Renal cortical epithelial cell (primary cell): ENCODE measurements at places on chromosomes 3 and 15. TPM values are rescaled to one million over a fixed set of nuclear protein-coding genes. Genes with fewer than 3 reads are reported as not detected.
A peak's percentile ranks its signal among the peaks of the same experiment; 100 is the strongest.

GRCh38 chr15:49645941-49646340 lies 25.1 kb downstream of the DTWD1 start:
- DNase-seq, result peak; percentile 91

DNA sequence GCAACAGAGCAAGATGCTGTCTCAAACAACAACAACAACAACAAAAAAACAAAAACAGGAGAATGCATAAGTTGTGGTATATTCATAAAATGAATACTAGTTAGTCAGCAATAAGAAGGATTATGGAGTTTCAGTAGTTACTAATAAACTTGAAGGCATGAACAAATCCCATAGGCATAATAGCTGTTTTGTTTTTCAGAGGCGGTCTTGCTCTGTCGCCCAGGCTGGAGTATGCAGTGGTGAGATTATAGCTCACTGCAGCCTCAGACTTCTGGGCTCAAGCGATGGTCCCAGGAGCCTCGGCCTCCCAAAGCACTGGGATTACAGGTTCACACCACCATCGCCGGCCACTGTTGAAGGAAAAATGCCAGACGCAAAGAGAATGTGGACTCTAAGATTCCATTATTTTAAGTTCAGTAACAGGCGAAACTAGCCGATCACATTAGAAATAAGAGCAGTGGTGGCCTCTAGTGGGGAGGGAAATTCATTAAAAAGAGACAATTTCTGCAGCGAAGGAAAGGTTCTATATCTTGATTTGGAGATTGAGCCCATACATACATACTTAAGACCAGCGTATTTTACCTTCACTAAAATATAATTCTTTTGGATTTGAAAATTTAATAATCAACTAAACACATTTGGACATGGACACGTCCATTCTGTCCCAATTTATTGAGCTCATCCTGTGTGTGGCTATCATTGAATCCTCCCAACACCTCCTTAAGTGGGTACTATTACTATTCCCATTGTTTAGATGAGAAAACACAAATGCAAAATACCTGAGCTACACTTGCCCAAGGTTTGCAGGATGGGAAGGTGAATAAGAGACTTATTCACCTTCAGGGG lies 27.4 kb upstream of the HDAC11 start:
- DNase-seq, result peak; percentile 63

Gene FBXW12
- total RNA-seq, result not detected in 2 replicates

DNA sequence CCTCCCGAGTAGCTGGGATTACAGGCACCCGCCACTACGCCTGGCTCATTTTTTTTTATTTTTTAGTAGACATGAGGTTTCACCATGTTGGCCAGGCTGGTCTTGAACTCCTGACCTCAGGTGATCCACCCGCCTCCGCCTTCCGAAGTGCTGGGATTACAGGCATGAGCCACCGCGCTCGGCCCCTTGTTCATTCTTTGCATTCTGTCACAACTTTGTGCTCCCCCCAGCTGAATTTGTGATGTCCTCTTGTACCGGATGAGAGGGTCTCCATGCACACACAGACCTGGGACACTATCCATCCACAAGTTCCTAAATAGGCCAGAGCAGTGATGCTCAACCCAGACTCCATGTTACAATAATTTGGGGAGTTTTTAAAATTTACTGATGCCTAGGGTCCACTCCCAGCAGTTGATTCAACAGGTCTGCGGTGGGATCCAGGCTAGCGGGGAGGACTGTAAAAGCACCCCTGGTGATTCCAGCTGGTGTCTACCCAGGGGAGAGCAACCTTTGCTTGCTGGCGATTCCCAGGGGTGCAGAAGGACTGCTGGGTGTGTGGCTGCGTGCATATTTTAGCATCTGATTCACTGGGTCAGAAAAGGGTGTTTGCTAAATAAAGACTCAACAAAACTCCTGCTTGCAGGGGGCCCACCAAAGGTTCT lies 1.0 kb downstream of the RASSF1 start:
- no peak for DNase-seq

Gene SEMA5B
- total RNA-seq, result 3.6 TPM in 1 of 2 replicates, not detected in the other

DNA sequence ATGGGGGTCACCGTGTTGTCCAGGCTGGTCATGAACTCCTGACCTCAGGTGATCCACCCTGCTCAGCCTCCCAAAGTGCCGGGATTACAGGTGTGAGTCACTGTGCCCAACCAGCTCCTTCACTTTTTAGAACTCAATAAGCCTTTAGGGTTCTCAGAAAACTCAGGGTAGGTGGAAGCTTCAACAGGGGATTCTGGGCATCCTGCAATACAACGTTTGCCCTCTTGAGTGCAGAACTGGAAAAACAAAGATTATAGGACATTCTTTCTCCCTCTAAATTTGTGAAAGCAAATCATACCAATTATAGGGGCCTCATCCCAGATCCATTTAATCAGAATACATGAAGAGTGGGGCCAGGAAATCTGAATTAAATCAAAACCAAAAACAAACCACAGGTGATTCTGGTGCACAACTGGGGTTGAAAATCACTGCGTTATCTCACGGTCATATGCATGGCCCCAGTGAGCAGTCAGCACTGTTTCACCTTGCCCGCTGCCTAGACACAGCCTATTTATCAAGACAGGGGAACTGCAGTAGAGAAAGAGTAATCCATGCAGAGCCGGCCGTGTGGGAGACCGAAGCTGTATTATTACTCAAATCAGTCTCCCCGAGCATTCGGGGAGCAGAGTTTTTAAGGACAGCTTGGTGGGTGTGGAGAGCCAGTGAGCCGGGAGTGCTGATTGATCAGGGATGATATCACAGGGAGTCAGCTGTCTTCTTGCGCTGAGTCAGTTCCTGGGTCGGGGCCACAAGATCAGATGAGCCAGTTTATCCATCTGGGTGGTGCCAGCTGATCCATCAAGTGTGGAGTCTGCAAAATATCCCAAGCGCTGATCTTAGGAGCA lies 58.4 kb downstream of the TMEM44 start:
- DNase-seq, result peak; percentile 81

- peak; percentile 79 for DNase-seq
These were observed 8.8 kb upstream of the CPOX start for GRCh38 chr3:98602078-98602678.

DNA sequence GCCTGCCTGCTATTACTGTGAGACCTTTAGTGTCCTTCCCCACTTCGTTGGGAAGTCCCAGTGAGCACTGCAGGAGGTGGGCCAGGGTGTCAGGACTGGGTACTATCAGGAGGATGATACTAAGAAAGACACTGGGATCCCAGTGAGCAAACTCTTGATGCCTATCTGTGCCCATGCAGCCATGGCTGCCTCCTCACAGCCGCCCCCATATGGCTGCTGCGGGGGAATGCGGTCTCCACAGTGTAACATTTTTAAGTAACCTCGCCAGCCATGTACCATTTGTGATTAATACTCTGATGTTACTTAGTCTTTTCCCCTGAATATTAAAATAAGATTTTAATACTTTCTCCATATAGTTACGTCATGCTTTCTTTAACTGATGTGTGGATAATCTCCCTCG lies 312.2 kb downstream of the RYR3 start:
- DNase-seq, result no peak

Gene EFHB
- total RNA-seq, result 8.1 and 8.7 TPM in 2 replicates

Gene SEMA3G
- total RNA-seq, result 0.05 and 0.17 TPM in 2 replicates

GRCh38 chr3:120604784-120605183 lies 8.6 kb downstream of the NDUFB4 start:
- DNase-seq, result no peak

Gene PRKCD
- 4.0 and 14.1 TPM in 2 replicates for total RNA-seq

- no peak for DNase-seq
These were observed 463.3 kb upstream of the CBLB start for GRCh38 chr3:106332129-106332528.
